ENCODE measurements at places on chromosomes 3 and 15. TPM values are rescaled to one million over a fixed set of nuclear protein-coding genes. Genes with fewer than 3 reads are reported as not detected.

- no peak for DNase-seq
Measured at GRCh38 chr3:25455441-25456132, 27.5 kb downstream of the RARB start.

GRCh38 chr3:34213478-34213877, 415.0 kb downstream of the PDCD6IP start:
- DNase-seq: no peak

Gene SUCLG2
- total RNA-seq: 44.7 TPM

- no peak for DNase-seq
Measured at GRCh38 chr15:78565951-78566774, 843 bp downstream of the CHRNA5 start.

Gene ZDHHC23
- total RNA-seq: 51.9 TPM

Gene ZNF106
- 82.6 TPM for total RNA-seq

Gene TPRG1
- total RNA-seq: not detected

DNA sequence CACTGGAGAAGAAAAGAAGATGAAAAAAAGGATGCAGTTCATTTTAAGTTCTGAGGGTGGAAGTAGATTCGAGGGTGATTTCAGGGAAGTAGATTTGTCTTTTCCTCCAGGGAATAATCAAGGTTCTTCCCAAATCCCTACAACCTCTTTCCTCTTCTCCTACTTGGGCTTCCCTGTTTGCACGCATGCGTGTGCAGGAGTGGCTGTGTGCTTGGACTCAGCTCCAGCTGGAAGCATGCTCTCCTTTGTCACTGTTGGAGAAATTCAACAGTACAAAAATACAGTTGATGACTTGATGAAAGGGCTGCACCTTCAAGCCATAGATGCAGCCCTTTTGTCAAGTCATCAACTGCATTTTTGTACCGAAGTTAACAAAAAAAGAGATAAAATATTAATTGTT, 3.8 kb downstream of the OR5K2 start:
- DNase-seq: no peak

All from OCI-LY7 (cell line).